NCI-H2107 (cell line): ENCODE measurements at places on chromosomes 12 and 14.

- no peak for DNase-seq
Measured at GRCh38 chr12:39199351-39199750, 243.6 kb downstream of the KIF21A start.

GRCh38 chr14:96268431-96269358, 12.7 kb downstream of the BDKRB1 start:
- no peak for DNase-seq

DNA sequence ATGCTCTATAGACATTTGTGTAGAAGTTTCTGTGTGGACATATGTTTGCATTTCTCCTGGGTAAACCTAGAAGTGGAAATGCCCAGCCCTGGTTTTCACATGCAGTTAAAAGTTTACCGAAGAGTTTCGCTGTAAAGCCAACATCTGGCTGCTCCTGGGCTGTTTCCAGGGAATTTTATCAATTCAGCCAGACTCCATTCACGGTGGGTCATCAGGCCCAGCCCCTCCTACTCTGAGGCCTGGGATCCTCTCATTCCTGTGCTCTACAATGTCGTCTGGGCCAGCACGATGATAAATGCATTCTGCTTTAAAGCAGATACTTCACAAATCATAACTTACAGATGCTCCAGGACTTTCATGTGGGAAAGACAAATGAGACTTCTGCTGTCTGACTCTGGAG, 7.1 kb downstream of the NUAK1 start:
- no peak for DNase-seq

GRCh38 chr12:44117337-44117736, 281.5 kb downstream of the TMEM117 start:
- no peak for DNase-seq

DNA sequence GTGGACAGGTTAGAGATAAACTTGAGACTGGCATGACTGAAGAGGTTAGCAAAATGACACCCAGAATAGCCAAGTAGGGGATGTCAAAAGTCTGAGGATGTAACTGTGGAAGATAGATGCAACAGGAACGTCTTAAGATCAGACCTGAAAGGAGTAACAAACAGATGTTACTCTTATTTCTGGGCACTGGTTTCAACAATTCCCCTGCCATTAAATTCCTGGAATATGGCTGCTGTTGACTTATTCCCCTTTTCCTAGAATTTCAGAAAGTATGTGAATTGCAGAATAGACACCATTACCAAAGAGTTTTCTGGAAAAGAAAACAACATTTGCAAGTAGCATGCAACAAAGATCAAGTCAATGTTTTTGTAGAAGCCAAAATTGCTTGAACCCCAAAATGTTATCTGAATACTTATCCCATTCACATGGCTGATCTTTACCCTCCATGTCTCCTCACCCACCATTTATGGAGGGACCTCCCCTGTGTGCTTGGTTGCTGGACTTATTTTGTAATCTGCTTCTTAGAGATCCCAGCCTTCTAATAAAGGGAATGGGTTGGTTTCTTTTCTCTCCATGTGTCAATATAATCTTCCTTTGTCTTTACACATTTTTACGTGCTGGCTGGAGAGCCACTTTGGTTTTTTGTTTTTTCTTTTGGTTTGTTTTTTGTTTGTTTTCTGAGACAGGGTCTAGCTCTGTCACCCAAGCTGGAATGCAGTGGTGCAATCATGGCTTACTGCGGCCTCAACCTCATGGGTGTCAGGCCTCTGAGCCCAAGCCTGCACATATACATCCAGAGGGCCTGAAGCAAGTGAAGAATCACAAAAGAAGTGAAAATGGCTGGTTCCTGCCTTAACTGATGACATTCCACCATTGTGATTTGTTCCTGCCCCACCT, 57.0 kb downstream of the BBS10 start:
- DNase-seq, result no peak

- no peak for DNase-seq
Measured at GRCh38 chr12:128783129-128783574, 40.6 kb downstream of the SLC15A4 start.

- DNase-seq, result no peak
Measured at GRCh38 chr12:122148657-122149056, 25.4 kb downstream of the IL31 start.

DNA sequence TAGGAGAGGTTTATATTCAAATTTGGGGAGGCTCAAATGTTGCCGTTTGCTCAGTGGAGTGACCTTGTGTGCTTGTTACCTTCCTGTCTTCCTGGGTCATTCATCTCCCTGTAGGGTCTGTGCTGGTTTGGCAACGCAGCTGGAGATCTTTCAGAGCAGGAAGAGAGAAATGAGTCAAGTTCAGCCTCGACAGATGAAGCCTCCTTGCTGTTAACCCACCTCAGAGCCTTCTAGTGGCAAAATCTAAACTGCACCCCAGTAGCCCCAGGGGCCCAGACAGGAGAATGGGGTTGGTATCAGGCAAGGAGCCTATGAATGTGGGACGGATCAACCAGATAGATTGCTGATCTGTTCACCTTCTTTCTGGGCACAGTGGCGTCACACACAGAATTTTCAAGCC, 999.3 kb downstream of the VRK1 start:
- DNase-seq, result no peak

DNA sequence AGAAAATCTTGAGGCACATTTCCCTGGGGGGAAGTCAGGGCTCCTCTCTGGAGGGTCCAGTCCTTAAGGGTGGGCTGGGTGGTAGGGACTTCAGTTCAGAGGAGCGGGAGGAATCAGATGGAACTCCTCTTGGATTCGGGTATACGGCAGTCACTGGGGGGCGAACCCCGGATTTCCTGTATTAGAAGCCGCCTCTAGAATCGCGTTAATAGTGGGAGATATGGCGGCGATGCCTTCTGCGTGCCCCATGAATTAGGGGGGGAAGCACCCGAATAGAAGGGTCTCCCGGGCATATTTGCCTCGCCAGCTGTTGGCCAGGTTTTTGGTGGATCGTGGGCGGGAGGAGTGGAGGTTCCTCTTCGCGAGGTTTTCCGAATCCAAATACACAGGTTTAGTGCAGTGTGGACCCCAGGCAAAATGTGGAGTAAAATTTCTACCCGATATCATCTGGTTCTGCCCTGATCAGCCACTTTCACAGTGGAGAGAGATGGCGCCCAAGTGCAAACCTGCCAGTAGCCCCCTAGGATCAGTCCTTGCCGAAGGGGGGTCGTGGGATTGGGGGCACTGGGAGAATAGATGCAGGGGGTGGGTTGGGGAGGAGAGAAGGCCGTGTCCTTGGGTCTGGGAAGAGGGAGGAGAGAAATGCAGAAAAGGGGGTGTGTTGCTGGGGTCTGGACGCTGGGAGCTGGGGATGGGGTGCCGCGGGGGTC, 628 bp downstream of the MEG3 start:
- DNase-seq, result no peak

DNA sequence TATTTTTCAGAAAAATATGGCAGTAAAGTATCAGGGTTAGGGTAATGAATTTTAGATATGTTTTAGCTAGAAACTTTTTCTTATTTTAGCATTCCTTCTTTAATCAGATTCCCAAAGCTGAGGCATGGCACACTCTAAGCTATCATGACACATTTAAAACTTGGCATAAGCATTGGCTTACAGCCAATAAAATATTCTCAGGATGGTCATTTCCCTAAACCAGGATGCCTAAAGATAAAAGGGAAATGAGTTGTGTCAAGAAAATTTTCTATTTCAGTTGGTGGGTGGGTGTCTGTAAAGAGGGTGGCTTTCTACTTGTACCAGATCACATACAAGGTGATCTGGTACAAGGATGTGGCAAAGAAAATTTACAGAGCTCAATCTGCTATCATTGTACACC, 47.8 kb downstream of the PEBP1 start:
- no peak for DNase-seq

- no peak for DNase-seq
Measured at GRCh38 chr12:3921526-3921925, 48.3 kb upstream of the PARP11 start.

DNA sequence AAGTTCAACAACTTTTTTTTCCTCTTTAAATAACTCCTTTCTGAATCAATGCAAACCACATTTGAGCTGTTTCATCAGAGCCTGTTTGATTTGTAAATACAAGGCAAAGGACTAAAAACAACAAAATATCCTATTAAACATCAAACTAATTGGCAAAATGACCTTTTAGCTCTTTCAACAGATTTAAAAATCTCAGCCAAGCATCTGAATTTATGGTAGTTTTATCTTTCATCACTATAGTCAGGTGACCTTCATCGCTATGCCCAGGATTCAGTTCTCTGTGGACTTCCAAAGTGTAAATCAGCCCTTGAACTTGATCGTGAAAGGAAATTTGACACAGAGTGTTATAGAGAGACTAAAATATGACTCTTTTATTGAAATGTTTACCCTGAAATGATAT, 1554.5 kb upstream of the FLRT2 start:
- no peak for DNase-seq

- DNase-seq, result no peak
Measured at GRCh38 chr12:119683816-119684215, 15.9 kb downstream of the PRKAB1 start.

DNA sequence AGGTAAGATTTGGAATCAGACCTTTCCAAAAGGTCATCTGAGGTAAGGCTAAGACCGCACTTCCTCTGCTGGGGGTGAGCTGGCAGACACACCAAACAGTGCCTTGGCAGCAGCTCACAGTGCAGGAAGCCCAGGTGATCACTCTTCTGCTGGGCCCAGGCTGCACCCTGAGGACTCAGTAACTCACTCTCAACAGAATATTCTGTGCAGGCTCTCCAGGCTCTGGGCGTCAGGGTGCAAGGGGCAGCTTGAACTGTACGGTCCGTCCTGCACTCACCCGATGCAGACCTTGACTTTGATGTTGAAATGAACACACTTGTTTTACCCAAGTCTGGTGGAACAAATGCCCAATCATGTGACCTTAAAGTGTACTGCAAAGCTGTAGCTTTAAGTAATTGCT, 6.0 kb downstream of the ALKBH2 start:
- no peak for DNase-seq

GRCh38 chr12:56190695-56191155, 1.4 kb upstream of the SMARCC2 start:
- DNase-seq, result no peak

DNA sequence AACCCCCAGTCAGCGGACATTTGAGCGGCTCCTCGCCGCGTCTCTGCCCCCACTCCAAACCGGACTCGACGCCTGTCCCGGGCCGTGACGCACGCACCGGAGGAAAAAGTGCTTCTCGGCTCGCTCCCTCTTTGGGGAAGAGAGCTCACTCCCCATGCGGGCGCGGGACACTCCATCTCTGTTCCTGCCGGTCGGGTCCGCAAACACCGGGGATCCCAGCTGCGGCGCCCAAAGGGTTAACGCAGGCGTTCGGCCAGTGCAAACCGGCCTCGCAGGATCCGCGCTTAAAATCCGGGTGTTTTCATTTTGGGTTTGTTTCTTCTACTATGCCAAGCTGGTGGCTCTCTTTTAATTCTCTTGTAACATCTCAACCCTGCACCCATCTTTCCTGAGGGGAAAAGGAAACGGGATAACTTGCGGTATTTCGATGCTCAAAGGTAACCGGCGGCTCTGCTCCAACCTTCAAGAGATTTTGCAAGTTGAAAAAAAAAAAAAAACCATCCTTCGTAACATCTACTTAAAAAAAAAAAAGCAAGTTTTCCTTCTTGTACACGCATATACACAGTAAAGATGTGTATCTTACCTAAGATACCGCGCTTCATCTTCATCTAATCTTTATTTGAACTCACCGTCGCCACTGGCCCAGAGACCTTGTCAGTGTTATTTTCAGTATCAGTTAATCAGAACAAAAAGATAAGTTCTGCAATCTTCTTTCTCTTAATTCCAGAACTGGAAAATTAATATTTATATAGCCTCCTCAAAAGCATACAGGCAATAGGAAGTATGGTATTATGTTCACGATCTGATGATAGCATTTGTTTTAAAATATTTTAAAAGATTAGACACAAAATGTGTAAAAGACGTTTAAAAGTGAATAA, 1.6 kb upstream of the ATP2B1 start:
- no peak for DNase-seq

DNA sequence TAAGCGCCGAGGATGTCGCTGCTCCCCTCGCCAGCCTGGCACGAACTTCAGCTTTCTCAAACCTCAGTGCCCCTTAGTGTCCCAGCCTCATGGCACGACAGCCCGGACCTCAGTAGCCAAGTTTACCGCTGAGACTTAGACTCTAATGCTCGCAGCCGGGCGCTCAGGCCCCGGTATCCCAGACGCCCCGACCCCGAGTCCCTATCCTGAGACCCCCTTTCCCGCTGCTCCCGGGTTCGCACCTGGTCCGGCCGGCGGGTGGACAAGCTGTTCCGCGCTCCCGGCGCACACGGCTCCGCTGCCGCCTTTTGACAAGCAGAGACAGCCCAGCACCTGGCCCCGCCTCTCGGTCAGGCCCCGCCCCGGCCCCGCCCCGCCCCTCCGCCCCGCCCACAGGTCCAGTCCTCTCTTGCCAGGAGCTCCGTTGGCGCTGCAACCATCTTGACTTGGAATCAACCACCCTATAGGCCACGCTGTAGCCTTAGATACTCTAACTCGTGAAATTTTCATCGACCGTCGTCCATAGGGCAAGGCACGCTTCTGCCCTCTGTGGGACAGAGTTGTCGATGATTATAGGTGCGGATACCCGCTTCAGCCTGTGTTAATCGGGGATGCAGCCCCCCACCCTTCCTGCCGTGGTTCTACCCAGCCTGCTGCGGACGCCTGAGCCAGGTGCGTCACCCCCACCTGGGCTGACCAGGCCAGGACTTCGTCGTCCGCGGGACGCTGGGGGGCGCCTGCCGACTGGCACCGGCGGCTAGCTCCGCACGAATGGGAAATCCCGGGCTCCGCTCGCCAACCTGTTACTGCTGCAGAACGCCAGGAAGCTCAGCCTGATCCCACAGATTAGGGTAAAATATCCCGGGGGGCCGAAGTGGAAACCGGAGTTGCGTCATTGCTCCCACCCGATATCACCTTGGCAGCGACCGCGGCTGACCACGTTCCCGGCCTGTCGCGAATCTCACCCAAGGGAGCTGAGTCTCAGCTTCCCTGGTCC, at the start of gene VDR:
Gene VDR, minus strand, starts transcription at position 282 of the 997 bp plus-strand sequence. CDS start 25,881 bp downstream, outside the sequence.
- DNase-seq, result peak; percentile 33

DNA sequence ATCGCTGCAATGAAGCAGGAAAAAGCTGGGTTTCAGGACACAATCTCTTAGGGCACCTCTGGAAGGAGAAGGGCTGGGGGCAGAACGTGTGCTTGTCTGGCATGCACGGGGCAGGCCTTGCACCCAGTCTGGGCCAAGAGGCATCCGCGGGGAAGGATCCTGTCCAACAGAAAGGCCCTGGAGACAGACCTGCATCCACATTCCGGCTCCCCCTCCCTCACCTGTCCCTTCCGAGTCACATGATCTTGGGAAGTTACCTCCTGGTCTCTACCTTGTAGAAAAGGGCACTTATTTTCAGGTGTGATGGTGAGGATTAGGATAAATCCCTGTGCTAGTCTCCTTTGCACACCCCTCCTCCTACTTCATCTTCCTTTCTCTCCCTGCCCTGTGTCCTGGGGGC, 25.4 kb downstream of the CLMN start:
- DNase-seq, result no peak
